A673 (cell line): ENCODE measurements at places on chromosomes 5 and 9.

DNA sequence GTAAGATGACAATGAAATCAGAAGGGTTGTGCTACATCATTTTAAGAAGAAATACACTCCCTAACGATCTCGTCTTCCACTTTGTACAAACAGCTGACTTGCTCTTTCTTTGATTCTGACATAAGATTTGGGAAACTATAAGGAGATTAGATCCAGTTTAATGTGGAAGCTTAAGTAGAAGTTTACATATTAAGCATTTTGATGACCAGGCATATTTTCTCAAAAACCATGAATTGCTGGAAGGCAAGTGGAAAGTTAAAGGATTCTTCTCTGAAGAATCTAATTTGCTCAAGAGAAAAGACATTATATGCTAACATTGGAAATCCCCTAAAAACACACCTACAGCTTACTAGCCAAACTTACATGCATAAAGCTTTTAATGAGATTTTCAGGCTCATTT, 531.9 kb upstream of the PTPRD start:
- no peak for DNase-seq

DNA sequence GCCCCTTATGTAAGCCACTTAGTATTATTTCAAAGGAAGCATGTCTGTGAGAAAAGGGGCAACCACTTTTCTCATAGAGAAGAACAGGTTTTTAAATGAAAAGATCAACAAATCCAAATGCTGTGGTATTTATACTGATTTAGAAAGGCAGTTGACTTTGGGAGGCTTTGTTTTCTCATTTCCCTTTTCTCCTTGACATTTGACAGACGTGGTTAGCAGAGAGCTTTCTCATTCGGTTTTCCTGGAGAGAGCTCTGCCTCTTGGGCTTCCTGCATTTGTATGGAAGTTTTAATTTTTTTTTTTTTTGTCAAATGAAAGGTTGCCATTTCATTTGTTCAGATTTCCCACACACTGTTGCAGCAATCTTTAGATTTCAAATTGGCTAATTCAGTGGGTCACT, 62.5 kb downstream of the EXOSC2 start:
- DNase-seq: no peak

DNA sequence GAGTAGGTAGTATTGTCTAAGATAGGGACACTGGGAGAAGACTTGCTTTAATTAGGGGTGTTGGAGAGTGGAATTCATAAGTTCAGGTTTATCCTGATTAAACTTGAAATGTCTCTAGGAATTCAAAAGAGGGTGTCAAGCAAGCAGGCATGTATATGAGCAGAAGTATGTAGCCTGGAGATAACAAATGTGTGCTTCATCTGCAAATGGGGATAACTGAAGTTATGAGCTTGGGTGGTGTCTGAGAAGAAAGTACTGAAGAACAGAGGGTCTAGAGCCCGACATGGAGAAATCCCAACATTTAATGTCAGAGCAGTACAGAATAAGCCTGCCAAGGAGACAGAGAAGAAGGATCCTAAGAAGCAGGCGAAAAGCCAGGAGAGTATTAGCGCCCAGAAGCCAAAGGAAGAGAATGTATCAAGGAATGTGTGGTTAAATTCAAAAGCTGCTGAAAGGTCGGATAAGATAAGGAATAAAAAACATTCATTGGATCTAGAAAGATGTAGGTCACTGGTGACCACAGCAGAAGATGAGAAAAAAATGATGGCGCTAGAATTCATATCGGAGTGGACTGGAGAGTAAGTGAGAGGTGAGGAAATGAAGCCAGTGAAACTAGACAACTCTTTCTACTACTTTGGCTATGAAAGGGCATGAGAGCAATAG, 401.5 kb upstream of the PIK3R1 start:
- no peak for DNase-seq

- no peak for DNase-seq
Measured at GRCh38 chr5:573976-574375, 38.2 kb upstream of the CEP72 start.
